HT1080 (cell line): ENCODE measurements at places on chromosomes 11 and 22.

GRCh38 chr22:27673839-27674238 is 127.7 kb downstream of the MN1 start:
- no peak for DNase-seq

GRCh38 chr11:95098826-95099225 is 9.2 kb downstream of the ENDOD1 start:
- DNase-seq = no peak

DNA sequence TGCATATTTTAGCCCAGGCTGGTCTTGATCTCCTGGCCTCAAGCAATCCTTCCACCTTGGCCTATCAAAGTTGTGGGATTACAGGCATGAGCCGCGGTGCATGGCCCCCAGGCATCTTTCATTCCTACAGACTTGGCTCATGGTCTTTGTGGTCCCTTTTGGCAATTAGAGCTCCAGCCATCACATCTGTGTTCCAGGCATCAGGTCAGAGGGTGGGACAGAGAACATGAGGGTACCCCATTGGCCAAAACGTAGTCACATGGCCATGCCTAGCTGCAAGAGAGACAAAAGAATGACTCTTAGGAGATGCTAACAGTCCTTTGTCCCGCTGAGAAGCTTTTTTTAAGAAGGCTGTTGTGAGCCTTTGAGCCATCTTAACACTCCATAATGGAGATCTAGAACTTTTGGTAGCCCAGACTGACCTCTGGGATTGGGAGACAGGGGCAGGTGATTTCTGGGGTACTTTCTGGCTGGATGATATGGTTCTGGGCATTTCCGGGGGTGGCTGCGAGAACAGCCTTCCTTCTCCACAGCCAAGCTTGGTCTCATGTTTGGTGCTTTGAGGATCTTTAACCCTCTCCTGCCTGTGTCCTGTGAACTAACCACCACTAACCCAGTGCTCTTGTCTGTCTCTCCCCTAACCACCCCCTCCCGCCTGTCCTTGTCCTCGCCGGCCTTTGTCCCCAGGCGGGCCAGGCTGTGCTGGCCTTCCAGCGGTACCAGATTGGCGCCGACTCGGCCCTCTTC is 18.4 kb upstream of the TAB1 start:
- DNase-seq = no peak

GRCh38 chr11:27381238-27381666 is 18.2 kb upstream of the CCDC34 start:
- no peak for DNase-seq

DNA sequence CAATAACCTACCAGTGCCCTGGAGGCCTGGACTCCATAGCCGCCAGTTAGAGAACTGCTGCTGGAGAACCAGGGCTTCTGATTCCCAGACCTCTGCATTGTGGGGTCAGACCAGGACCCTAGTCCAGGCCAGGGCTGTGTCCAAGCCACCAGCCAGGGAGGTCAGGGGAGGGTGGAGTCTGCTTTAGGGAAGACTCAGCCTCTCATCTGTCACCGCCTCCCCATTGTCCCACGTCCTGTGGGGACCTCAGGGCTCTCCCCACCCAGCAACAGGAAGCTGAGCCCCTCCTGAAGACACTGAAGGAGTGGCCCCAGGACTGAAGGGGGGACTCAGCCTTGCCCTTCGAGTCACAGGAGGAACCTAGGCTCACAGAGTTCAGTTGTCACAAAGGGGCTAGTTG is 41.2 kb downstream of the PDE2A start:
- DNase-seq = no peak

- DNase-seq = no peak
Measured at GRCh38 chr11:69870766-69871165, 51.5 kb upstream of the FGF3 start.

GRCh38 chr11:133844217-133844616 is 1.1 kb downstream of the SPATA19 start:
- no peak for DNase-seq

GRCh38 chr22:40451210-40451609 is 80.8 kb downstream of the SGSM3 start:
- DNase-seq = no peak

- DNase-seq = no peak
Measured at GRCh38 chr11:128251140-128251539, 336.2 kb downstream of the ETS1 start.
